ENCODE measurements at places on chromosomes 11 and 22. TPM values are rescaled to one million over a fixed set of nuclear protein-coding genes. Genes with fewer than 3 reads are reported as not detected.
A peak's percentile ranks its signal among the peaks of the same experiment; 100 is the strongest.

CCDC87 gene
- 0.39 TPM for total RNA-seq

OR5D18 gene
- total RNA-seq: not detected

HEPACAM gene
- total RNA-seq: 5.4 TPM

CNIH2 gene
- total RNA-seq: not detected

LRRN4CL gene
- 7.3 TPM for total RNA-seq

SHANK2 gene
- total RNA-seq: 0.18 TPM

DNA sequence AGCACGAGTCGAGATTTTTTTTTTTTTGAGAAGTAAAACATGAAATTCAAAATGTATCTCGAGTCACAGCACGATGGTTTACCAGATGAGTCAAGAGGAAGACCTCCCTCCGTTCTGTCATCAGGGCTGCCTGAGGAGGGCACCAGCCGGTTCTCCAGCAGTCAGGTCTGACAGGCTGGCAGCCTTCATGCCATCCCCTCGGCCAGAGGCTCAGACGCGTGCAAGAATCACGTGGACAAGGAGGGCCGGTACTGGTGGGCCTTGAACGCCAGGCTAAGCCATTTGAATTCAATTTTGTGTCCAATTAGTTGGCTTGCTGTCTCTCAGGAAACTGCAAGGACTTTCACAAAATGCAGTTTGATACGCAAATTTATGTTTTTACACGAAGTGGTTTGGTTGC lies 1412.2 kb downstream of the BRD1 start:
- no peak for DNase-seq

GRCh38 chr11:112421879-112422278 lies 161.2 kb upstream of the PLET1 start:
- DNase-seq: no peak

DNA sequence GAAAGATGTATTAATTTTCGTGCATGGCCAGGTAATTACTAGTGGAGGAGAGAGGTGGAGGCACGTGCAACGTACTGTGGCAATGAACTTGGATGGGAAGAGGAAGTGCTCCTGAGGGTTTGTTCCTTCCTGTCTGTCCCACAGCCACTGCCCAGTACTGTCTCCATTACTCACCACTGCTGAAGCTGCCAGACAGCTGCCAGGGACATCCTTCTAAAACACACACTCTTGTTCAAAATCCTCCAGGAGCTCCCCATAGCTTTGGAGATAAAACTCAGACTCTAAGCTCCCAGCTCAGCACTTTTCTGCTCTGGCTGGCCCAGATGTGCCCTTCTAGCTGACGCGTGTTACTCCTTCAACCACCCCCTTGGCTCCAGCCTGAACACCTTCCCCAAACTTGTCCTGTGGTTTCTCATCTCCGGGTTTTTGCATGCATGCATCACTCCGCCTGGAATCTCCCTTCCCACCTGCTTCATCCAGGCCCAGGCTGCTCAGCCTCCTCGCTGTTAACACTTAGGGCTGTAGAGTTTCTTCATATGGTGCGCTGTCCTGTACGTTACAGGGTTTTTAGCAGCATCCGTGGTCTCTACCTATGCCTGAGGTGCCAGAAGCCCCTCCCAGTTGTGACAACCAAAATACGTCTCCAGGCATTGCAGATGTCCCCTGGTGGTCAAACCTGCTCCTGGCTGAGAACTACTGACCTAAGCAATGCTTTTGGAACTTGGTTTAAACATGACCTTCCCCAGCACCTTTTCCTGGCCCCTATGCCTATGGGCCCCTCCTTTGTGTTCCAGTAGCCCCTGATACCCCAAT lies 69.5 kb downstream of the C11orf91 start:
- no peak for DNase-seq

GRCh38 chr11:48055292-48056132 lies 75.2 kb downstream of the PTPRJ start:
- DNase-seq: no peak

- DNase-seq: peak; percentile 78
Observed at GRCh38 chr11:73184953-73185671, 33.0 kb upstream of the P2RY2 start.

DNA sequence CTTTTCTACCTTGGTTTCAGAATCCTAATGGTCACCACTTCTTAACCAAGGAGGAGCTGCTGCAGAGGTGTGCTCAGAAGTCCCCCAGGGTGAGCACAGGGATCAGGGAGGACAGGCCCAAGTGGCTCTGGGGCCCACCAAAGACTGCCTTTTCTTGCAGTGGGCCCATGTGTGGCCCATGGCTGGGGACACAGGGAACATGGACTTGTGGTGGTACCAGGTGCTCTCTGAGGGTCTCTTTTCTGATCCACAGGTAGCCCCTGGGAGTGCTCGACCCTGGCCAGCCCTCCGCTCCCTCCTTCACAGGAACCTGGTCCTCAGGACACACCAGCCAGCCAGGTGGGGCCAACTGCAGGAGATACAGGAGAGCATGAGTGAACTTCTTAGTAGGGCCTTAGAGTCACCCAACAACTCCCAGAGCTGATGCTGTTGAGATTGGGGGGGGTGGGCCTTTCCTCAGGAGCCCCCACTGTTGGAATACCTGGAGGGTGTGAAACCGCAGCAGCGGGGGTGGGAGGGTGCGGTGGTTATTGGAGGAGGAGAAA lies 2.0 kb downstream of the MUS81 start:
- no peak for DNase-seq

DNA sequence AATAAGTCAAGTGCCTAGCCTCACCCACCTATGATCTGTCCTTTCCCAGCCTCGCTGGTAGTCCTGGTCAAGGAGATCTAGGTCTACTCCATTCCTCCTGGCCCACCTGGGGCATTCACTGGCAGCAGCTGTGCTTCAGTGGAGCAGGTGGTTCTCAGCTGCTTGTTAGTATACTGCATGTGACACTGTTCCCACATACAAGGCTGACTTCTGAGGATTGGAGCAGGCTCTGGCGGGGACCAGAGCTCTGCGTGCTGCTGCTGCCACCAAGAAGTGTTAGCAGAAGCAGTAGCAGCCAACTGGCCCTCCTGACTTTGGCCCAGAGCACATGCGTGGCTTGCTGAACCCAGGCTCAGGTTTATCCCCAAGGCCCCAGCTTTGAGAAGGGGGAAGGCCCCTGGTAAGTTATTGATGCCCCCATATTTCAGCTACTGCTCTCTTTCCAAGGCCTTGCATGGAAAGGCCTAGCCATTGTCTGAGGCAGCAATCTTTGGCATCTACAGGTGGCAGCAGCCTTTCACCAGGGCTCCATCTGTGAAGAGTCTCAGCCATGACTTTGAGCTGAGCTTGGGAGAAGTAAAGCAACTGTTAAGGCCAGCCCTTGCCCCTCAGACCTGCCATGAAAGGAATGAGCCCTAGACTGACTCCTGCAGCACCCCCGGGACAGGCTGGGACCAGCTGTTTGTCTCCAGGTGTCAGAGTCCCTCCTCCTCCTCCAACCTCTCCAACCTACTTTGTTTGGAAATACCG lies 26.5 kb downstream of the ARHGAP1 start:
- DNase-seq: peak; percentile 23

DNA sequence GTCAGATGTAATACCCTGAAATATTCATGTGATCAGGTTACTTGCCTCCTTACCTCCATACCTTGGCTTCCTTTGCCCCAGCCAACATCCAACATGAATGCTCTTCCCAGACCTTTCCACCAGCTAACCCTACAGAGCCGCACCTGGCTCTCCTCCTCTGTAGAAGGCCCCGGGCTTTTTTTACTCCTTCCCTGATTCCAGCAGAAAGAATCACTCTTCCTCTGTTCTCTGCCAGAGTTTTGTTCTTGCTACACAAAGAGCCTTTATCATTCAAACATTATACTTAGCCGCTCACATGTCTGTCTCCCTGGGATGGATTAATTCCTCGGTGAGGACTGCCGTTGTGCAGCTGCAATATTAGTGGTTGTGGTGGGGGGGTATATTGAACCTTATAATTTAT lies 116.8 kb upstream of the GRAMD1B start:
- DNase-seq: no peak

GRCh38 chr11:44839458-44840084 lies 111.1 kb downstream of the TP53I11 start:
- no peak for DNase-seq

DNA sequence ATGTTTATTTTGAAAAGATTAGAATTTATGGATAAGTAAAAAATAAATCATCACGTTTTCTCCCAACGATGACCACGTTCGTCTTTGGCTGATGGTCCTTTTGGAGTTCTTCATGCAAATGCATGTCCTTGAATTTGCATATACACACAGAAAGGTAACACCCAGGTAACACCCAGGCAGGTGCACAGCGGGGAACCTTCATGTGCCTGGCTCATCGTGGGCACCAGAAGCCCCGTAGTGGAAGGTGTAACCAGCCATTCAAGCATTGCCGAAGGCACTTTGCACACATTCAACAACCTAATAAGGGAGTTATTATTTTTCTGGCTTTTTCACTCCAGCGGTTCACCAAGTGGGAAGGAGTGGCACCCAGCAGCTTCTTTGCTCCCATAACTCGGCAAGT lies 404.6 kb downstream of the TBC1D22A start:
- DNase-seq: no peak

DNA sequence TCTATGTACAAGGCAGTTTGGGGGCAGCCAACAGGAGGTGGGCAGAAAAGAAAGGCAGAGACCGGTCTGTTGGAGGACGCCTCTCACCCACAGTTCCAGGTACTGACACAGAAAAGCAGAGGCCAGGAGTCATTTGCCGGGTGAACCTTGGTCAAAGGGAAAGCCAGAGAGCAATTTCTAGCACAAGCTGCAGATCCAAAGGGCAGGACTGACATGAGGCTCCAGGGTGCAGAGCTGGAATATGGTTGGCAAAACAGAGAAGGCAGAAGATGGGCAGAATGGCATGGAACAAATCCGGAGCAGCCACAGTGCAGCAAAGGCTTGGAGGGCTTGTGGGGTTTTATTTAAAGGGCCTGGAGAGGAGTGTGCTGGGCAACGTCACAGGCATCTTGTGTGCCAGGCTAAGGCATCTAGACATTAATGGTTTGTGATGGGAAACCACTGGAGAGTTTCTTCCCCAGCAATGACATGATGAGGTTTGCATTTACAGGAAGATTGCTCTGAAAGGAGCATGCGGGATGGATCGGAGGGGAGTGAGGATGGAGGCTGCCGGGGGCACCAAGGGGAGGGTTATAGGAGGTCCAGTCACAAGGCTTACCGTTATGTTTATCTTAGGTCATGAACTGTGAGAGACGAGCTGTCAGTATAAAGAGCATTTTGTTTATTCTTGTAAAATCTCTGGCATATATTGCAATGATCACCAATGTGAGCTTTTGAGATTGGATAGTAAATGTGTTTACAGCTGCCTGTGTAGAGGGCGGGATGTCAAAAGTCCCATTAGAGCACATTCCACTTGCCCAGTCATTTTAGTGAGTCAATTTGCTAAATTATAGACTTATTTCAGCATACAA lies 5.7 kb upstream of the MMP20 start:
- no peak for DNase-seq

DNA sequence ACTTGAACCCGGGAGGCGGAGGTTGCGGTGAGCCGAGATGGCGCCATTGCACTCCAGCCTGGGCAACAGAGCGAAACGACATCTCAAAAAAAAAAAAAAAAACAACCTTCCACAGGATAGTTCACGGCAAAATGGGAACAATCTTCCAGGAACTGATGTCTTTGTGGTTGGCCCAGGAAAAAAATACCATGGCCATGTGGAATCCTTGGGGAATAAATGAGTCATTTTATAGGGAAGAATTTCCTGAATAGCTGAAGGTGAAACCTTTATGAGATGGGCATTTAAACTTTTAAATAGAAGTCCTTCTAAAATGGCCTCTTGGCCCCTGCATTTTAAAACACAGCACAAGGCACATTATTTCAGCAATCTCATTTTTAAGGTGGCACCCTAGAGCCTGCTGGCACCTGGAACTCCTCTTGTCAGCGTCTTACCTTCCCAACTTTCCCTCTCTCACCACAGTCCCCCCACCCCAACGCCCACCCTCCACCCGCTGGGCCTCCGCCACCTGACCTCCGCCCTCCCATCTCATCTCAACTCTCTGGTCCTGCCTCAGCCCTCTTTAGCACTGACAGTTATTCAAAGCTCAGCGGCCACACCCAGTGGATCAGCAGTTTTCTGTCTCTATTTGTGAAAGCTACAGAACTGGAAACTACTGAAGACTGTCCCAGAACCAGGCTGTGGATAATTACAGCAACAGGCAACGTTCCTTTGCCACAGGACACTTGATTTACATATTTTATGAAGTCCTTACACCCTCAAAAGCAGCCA lies 43.1 kb downstream of the SCGB1A1 start:
- DNase-seq: no peak

DNA sequence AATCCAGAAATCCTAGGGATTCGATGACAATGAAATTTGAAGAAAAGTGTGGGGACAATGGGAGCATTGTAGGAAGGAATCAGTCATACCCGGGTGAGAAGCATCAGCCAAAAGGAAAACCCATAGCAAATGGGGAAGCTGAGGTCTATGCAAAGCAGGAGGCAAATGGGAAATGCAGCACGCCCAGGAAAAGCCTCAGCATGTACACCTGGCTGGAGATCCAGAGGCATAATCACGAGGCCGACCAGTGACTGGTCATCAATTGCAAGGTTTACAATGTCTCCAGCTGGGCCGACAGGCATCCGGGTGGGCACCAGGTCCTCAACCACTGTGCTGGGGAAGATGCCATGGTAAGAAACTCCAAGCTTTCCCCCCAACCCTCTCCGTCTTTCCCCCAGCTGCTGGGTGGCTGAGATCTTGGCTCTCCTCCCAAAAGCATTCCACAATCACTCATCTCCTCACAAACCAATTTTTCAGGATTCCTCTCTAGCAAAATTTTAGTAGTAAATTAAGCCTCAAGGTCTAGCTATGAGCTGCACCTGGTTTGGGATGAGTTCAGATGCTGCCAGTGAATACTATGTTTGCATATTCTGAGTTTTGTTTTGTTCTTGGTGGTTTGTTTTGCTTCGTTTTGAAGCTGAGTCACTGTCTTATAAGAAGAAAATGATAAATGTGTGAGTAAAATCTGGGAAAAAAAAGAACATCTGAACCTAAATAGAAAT lies 98.0 kb upstream of the OR5AK2 start:
- DNase-seq: no peak

- no peak for DNase-seq
Observed at GRCh38 chr22:33666961-33667619, 253.2 kb downstream of the LARGE1 start.

DNA sequence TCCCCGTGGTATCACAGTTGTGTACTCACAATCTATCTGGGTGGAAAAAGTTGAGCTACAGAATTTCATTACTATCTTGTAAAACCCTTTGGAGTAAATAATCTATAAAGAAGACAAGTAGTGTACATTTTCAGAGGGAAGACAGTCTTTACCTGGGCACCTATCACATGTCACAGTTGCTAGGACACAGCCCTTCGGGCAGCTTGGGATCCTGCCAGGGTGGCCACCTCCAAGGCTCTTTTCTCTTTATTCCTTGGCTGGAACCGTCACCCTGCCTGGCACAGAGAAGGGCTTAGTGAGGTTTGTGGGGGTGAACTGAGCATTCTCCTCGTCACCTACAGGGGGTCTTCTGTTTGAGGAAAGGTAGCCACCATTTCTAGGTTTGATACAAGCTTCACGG lies 23.6 kb downstream of the LRRC74B start:
- DNase-seq: no peak

DNA sequence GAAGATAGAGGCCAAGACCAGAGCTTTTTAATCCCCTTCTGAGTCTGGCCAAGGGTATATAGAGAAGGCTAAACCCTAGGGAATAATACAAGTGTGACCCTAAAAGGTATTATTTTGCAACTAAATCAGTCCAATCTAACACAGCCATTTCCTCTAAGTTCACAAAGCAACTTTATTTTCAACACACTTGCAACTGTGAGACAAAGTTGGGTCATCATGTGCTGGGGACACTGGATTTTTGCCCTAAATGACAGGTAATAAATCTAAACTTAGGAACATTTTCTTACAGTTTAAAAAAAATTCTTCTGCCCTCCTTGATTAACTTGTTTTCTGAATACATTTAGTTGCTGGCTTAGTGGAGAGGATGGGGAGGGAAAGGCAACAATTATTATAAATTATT lies 78.3 kb downstream of the DDIAS start:
- DNase-seq: no peak

GRCh38 chr11:15194671-15195415 lies 80.1 kb downstream of the INSC start:
- no peak for DNase-seq

Measured in left cardiac atrium (tissue), 4 donors.